ENCODE measurements at places on chromosomes 7 and 10.
A peak's percentile ranks its signal among the peaks of the same experiment; 100 is the strongest.

- no peak for DNase-seq
Measured at GRCh38 chr7:40839881-40840280, 705.1 kb downstream of the SUGCT start.

- no peak for DNase-seq
Measured at GRCh38 chr7:76515999-76516443, 5.7 kb downstream of the UPK3B start.

GRCh38 chr7:143905509-143905908 lies 3.5 kb upstream of the TCAF1 start:
- DNase-seq = no peak

- peak; percentile 27 for DNase-seq
Measured at GRCh38 chr7:37031571-37032257, 307.4 kb upstream of the AOAH start.

DNA sequence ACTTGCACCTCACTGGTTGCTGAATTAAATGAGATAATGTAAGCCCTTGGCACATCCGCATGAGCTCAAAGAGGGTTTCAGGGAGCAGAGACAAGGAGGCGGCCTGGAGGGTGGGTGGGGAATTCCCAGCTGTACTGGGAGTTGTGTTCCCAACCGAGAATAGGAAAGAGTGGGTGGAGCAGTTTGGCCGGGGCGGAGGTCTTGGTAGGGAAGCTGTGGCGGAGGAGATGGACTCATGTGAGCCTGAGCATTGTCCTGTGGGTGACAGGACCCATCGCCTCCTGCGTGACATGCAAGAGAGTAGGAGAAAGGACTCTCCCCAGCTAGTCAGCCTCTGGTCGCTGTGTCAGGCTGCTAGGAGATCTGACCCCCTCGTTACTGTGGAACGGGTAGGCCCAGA lies 41.0 kb upstream of the SAMD8 start:
- no peak for DNase-seq

DNA sequence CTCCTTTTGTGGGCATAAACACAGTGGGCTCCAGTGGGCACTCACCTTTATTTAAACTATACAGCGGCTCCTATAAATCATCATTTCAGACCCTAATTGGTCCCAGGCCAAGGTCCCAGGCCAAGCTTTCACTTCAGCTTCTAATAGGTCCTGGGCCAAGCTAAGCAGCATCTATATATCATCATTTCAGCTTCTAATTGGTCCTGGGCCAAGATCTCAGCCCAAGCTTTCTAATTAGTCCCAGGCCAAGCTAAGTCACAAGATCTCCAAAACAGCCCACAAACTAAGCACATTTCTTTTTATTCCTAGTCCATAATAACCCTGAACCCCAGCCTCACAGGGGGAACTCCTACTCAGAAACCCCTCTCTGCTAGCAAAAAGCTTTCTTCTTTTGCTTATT lies 47.1 kb downstream of the ZNF680 start:
- DNase-seq = no peak

DNA sequence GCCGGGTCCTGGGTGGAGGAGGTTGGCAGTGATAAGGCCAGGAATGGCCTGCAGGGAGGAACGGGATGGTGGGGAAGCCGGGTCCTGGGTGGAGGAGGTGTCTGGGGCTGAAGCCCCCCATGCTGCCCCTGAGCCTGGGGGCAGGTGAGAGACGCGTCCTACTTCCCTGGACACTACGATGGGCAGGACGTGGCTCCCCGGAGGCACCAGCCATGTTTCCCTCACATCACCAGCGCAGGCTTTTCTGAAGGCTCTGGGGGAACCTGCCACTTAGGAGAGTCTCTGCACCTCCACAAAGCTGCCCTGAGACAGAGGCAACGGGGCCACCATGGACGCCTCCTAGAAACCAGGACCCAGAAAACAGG lies 324.8 kb downstream of the DNAJB6 start:
- no peak for DNase-seq

GRCh38 chr7:134823400-134823799 lies 44.0 kb downstream of the CALD1 start:
- DNase-seq = no peak

- DNase-seq = no peak
Measured at GRCh38 chr7:1053002-1053411, 8.7 kb downstream of the GPR146 start.

GRCh38 chr7:131194070-131194865 lies 133.4 kb upstream of the MKLN1 start:
- no peak for DNase-seq

DNA sequence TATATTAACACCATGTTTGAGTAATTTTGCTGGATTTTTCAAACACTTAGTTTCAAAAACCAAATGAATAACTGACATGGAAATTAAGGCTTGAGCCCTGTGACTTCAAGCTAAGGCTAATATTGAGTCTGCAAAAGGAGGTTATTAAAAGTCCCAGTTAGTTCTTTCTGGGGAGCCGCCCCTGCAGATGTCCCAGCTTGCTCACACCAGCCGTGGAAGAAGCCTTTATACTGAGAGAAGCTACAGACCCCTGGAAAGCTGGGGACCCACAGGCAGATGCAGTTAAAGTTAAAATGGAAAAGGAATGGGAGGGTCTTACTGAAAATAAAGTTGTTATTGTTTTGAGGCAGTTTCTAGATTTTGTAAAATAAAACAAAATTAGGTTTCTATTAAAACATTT lies 18.5 kb upstream of the ZNF680 start:
- no peak for DNase-seq

- no peak for DNase-seq
Measured at GRCh38 chr7:28754027-28754426, 204.1 kb downstream of the TRIL start.

DNA sequence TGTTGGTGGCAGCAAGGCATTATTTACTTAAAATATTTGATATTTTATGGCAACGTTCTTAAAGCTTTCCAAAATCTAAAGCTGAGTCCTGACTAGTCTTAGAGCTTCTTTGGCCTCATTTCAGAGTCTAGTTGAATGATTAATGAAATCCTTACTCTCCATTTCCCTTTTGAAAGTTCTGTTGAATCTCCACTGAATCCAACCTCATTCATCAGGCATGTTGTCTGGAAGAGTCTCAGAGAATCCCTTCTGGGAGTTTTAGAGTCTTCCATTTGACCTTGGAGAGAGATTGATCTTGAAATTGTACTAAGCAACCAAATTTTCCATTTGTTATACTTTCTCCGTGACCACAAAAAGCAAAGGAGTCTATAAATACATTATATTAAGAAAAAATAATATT lies 198.5 kb upstream of the TMEM196 start:
- DNase-seq = no peak

- no peak for DNase-seq
Measured at GRCh38 chr7:196283-196682, 3.9 kb downstream of the FAM20C start.

- DNase-seq = no peak
Measured at GRCh38 chr10:124477614-124478363, 16.2 kb downstream of the LHPP start.

DNA sequence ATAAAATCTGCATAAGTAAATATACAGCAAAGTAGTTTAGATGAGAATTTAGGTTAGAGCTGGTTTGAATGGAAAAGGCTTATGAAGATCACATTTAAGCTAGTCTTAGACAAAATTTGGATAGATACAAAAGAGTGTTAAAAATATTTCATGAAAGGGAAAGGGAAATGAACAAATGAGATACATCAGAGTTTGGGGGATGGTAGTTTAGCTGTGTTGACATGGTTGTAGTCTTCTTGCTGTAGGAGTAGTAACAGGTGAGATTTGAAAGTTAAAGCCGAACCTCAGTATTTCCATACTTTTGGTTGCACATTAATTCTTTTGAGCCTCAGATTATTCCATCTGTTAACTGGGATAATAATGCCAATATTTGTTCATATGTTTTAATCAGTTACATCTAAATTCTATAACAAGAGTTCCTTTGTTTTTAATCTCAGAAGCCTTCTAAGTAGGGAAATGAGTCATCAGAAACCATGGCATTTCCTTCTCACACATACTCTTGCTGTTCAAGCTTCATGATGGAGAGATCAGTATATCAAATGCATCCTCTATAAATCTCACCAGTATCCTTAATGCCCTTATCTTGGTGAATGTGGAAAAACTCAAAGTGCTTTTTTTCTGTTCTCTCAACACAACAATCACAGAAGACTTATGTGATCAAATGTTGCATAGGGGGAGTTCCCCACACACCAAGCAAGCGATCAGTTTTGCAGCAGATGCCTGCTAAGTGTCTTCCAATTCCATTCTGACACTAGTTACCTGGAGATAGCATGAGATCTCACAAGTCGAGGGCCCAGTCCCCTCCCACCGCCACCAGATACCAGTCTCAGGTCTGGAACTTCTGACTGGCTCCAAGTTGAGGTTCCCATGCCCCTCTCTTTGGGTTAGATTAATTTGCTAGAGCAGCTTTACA lies 84.7 kb downstream of the MAPK8 start:
- DNase-seq = no peak

DNA sequence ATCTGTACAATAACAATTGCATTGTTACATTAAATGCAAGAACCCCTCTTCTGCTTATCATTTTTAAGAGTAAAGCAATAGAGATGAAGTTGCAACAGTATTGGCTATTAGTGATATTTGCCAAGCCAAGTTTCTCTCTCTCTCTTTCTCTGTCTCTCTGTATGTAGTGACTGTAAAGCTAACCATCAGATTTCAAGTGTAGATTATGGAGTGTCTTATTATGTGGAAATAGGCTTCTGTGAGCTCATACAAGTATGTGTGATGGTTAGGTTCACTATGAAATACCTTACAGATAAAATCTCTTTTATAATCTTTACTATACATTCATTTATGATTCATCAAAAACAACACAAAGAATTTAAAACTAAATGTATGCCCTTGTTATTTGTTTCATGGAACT lies 28.6 kb upstream of the NRP1 start:
- no peak for DNase-seq

DNA sequence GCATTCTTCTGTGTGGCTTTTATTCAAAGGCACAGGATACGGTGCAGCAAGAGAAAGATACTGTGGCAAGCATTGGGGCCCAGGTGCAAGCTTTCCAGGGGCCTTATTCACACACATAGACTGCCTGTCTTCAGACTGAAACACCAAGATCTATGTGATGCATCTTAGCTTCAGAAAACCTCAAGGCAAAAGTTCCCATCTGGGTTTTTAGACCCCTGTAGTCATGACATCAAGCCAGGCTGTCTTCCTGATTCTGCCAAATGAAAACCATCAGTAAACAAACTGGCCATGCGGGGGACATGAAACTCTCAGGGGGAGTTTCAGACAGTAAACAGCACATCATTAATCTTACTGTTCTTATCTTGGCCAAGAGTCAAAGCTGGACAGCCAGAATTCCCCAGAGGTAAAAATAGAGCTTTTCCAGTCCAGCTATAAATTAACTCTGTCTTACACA lies 9.8 kb downstream of the AGBL3 start:
- DNase-seq = no peak

DNA sequence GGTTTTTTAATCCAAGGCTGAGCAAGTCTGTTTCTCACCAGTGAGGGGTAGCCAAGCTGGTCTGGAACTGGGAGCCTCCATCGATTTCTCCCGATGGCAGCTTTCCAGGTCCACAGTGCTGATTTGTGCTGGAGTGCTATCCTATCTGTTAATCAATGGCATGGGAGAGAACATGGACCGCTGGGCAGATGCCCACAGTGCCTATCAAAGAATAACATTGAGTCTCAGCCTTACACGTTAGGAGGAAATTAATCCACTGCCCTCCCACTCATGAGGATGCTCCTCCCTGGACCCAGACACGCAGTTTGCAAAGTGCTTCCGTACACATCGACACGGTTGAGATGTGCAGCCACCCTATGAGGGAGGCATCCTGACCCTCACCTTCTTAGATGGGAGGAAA lies 36.0 kb upstream of the CUX1 start:
- DNase-seq = no peak

GRCh38 chr10:78432583-78432982 lies 398.9 kb downstream of the RPS24 start:
- DNase-seq = no peak

DNA sequence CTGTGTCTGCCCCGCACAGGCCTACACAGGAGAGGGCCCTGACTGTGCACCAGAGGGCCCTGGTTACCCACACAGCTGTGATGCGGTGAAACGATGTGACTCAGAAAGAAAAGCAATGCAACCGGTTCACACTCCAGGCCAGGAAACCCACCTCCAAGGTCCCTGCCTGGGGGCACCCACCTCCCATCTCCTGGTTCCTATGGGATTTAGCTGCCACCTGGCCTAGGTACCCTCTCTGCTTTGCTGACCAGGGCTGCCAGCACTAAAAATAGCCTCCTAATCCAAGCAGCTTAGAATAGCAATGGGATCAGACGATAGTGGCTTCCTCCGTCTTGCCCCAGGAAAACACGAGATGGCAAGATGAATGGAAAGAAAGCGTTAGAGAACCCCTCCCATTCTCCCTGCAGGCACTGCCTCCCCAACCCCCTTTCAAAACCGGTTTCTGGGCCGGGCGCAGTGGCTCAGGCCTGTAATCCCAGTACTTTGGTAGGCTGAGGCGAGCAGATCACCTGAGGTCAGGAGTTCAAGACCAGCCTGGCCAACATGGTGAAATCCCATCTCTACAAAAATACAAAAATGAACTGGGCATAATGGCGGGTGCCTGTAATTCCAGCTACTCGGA lies 12.4 kb downstream of the RBP3 start:
- no peak for DNase-seq
